CD4-positive, alpha-beta T cell treated with Interferon alpha-2 for 1 hour (primary cell): ENCODE measurements at places on chromosomes 13 and 19.

DNA sequence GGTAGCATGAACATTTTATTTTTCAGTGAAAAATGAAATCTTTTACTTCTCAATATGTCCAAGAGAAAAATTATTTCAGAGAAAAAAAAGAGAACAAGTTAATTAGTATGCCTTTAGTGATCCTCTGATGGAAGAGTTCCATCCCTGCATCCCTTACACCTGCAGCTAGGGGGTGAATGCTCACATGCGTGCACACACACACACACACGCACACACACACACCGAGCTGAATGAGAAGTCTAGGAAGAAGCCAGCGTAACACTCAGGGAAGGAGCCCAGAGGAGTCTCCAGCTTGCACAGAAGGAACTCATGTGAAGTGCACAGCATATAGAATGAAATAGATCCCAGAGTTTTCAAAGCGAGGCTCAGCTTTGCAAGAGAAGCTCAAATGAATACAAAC is 510.5 kb downstream of the IRS2 start:
- no peak for DNase-seq

- peak; percentile 56 for DNase-seq
Observed at GRCh38 chr19:2567580-2567979, 91.7 kb downstream of the GADD45B start.

- DNase-seq: no peak
Observed at GRCh38 chr13:99399623-99399974, 92.4 kb upstream of the GPR183 start.

GRCh38 chr19:48614436-48615230 is at the start of gene FAM83E:
TSS of gene FAM83E (minus strand) at chr19:48615076. CDS start at chr19:48613372, 1,704 bp downstream.
- DNase-seq: no peak

GRCh38 chr13:31880851-31881494 is 141.6 kb downstream of the RXFP2 start:
- no peak for DNase-seq

DNA sequence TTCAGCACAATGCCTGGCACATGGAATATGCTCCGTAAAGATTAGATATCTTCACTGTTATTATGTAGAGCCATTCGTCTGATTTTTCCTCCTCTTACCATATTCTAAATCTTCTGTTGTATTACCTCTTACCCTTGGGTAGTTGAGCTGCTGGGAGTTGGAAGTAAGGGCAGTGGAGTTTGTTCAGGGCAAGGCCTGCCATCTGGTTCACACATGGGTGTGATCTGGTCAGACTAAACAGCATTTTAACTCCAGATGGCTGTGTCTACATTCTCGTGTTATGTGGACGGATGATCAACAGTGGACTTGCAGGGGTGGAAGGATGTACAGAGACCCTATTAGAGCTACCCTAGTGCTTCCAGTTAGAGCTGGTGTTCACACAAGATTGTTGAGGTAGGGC is 164.9 kb downstream of the ZIC5 start:
- no peak for DNase-seq

DNA sequence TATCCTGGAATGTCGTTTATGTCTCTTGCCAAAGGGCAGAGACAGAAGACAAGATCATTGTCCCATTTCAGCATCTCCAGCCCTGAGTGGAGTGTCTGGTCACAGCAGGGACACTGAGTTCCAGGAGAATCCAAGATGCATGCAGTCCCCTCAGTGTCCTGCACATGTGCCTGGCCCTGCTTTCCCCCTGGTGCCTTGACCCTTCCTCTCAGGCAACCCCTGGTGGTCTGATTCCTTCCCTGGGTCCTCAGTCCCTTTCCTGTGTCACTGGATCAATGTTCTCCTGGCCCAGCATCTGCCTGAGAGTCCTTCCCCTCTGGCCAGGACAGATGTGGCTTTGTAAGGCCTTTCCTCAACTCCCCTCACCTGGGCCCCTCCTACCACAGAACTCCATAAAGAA is 9.0 kb downstream of the CEACAM21 start:
- DNase-seq: no peak

GRCh38 chr19:50489461-50490011 is 12.9 kb upstream of the GARIN5A start:
- DNase-seq: no peak

DNA sequence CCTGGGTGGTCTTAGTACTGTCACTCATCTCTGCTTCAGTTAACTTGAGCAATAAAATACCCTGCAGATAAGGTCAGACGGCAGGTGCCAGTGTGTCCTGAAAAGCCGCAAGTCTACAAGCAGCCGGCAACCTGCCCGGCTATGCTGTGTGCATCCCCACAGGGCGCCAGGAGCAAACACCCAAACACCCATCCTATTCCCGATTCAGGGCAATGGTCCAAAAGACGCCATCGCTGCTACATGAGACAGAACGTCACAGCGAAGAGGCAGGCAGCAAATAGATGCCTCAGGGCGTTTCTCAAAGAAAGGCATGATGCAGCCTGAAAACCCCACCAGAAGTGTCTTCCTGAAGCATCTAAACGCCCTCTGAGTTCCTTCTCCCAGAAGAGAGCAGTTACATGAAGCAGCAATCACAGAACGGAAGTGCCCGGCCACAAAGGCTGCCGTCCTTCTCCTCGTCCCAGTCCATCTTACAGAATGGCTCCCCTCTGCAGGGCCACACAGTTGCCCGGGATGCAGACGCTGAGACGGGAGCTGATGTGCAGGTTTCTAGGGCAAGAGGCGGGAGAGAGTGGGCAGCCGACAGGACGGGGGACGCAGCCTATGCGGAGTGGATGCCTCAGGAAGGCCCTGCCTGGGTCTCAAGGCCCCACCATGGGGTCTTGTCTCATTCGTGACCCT is 35.1 kb downstream of the RASA3 start:
- no peak for DNase-seq

- no peak for DNase-seq
Observed at GRCh38 chr13:76160961-76161925, 525.1 kb downstream of the LMO7 start.

DNA sequence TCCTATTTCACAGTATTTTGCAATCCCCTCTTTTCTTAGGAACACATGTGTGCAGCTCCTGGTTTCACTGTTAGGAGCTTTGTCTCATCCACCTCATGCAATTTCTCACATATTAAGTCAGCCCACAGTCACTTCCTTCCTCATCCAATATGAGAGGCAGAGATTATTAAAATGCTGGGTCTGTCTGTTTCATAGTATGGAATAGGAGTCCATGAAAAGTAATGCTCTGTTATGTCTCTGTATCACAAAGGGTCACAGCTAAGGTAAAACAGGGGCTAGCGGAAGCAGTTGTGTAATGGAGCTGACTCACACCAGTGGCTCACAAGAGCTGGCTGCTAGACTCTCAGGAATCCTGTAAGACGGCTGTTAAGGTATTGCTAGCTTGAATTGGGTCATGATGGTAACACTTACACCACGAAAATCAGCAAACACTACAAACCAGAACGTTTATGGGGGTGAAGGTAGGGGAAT is 216.5 kb downstream of the EFNB2 start:
- DNase-seq: no peak

DNA sequence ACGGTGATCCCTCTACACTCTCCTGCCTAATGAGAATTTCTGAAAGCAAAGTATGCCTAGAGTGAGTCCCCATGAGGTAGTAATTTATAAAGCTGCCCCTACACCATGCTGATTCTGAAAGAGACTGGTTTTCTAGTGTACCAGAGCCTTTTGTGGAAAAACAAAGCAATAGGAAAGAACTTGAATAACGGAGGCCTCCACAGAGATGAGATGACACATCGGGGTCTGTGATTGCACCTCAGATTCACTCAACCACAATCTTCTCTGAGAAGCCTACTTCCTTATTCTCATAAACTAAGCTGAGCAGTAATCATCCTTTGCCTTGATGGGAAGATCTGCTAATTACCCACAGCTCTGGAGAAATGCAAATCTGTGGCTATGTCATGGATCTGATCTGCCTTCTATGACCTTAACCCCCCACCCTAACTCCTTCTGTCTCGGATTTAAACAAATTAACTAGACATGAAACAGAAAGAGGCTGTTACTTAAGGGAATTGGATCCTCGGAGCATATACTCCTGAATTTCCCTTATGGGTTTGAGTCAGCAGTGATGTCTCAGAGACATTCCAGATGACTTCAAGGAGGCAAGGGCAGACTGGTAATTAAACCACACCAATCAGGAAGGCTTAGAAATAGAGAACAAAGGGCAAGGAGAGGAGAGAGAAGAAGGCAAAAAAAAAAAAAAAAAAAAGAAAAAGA is 128.0 kb downstream of the DCT start:
- peak; percentile 17 for DNase-seq

DNA sequence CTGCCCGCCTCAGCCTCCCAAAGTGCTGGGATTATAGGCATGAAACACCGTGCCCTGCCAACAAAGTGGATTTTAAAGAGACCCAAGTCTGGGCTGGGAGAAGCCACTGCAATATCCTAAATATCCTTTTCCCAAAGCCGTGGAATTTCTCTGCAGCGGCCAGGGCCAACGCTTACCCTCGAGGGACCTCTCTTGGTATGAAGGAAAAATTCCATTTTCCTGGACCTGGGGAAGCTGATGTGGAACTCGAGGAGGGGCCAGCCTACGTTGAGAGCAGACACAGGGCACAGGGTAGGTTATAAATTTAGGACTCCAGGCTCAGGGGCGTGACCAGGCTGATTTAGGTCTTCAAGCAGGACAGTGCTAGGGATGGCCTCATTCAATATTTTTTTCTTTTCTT is 17.7 kb upstream of the UPF1 start:
- DNase-seq: no peak

DNA sequence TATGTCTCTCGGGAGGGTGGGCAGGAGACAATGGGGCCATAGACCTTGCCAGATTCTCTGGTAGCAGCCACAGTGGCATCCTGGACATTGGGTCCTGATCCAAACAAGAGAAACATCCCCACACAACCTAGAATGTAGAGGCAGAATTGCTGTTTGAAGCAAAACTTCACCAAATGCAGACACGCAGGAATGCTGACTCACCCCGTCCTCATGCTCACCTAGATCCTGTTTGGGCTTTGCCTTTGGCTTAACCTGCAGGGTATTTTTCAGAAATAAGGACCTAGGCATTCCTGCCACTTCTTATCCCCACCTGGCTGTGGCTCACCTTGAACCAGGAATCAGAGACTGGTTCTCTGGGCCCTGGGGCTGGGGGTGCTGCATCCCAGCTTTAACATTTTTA is 7.3 kb downstream of the TBC1D17 start:
- no peak for DNase-seq

GRCh38 chr19:51158474-51159129 is 16.5 kb downstream of the SIGLEC7 start:
- DNase-seq: peak; percentile 66
